Daoy (cell line): ENCODE measurements at places on chromosomes 2 and 18.

GRCh38 chr2:105641389-105641811 lies 103.3 kb upstream of the NCK2 start:
- DNase-seq = no peak

GRCh38 chr18:2707551-2708168 lies 52.1 kb downstream of the SMCHD1 start:
- DNase-seq = no peak

DNA sequence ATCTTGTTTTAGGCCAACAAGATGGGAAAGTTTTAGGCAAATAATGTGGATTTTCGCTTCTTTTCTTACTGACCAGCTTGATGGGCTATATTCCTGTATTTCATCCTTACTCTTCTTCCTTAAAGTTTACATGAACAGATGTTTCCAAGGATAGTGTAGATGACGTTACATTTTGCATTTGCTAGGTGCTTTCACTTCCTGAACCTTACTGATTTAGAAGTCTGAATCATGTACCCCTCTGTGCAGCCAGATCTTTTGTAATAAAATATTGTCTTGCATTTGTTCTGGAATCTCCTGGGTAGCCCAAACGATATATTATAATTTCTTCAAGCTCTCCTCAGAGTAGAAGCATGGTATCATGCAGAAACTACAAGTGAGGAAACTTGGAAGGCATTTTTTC lies 93.4 kb downstream of the CALCRL start:
- no peak for DNase-seq

- no peak for DNase-seq
Observed at GRCh38 chr2:127609818-127610217, 36.1 kb upstream of the GPR17 start.

- peak; percentile 27 for DNase-seq
Observed at GRCh38 chr18:58649966-58650816, 21.1 kb upstream of the MALT1 start.

DNA sequence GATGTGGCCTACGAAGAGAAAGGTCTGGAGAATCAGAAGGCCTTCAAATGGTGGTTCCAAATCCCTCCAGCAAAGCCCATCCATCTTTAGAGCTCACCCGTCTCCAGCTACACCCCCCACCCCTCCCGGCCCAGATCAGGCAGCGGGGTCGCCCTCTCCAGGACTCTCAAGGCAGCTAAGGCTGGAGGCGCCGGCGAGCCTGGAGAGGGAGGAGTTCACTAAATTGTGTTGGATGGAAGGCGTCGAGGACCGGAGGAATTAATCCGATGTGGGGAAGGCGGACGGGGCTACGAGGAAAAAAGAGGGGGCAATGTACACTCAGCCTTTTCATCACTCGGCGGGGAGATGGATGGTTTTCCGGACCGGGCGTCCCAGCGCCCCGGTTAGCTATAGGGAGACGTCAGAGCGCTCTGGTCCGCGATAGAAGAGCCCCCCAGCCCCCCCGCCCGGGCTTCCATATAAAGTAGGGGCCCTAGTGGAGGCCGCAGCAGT lies at the start of gene GRP:
Gene GRP (plus strand): TSS at position 487 of the 492 bp plus-strand sequence. CDS start 108 bp downstream, outside the sequence.
- no peak for DNase-seq

DNA sequence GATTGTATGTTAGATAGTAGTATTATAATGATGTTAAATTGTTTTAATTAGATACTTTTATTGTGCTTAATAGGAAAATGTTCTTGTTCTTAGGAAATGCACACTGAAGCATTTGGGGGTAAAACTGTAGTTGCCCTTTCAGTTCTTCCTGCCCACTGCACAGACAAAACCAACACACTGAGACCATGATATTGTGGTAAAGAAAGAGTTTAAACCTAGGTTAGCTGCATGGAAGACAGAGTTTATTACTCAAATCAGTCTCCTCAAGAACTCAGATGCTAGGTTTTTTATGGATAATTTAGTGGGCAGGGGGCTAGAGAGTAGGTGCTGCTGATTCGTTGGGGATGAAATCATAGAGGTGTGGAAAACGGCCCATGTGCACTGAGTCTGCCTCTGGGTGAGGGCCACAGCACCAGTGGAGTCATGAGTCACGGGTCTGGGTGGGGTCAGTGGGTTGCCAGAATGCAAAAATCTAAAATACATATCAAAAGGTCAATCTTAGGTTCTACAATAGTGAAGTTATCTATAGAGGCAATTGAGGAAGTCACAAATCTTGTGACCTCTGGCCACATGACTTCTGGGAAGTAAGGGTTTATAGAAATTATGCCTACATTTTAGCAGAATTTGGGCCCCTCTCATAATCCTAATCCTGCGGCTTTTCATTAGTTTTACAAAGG lies 283.4 kb upstream of the FBXO11 start:
- DNase-seq = no peak

DNA sequence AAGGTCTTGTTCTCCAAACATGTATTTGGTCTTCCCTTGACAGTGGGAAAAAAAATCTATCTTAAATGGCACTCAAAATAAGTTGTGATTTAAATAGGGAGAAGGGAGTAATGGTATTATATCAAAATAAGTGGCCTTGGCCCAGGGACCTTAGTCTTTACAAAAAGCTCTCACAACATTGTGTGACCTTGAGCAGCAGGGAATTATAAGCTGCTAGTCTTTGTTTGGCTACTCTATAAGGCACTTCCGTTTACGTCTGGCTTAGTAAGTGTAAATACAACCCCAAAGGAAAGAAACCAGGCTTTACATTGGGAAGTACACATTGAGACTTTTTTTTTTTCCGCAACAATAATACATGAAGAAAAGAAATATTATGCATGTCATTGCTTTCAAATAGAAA lies 734.0 kb upstream of the LINC00305 start:
- DNase-seq = no peak

DNA sequence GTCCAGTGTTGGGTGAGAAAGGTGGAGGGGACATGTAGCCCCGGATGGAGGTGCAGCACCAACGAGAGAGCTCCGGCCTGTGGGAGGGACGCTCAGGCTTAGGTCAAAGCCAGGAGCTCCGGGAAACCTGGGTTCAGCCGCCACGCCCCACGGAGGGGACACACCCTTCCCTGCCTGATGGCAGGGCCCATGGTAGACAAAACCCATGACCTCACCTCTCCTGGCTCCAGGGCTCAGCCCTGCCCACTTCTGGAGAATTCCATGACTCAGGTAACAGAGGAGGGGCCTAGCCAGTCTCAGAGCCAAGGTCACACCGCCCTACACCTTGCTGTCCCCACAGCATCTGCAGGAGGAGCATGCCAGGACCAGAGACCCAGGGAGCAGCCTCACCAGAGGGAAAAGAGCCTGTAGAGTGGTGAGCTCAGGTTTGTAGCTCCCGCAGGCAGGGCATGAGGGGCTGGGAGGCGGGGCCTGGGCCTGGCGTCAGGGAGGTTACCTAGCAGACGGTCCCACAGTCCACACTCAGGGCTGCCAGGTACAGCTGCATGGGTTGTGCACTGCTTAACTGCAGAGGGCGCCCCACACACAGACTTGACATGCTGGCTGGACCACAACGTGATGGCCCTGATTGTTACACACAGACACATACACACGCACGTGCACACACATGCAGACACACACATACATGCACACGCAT lies 70.8 kb upstream of the SMAD7 start:
- peak; percentile 63 for DNase-seq

GRCh38 chr2:88856409-88857135 lies 165.1 kb downstream of the RPIA start:
- DNase-seq = no peak

- DNase-seq = peak; percentile 67
Observed at GRCh38 chr2:201697899-201698298, 545 bp downstream of the MPP4 start.

DNA sequence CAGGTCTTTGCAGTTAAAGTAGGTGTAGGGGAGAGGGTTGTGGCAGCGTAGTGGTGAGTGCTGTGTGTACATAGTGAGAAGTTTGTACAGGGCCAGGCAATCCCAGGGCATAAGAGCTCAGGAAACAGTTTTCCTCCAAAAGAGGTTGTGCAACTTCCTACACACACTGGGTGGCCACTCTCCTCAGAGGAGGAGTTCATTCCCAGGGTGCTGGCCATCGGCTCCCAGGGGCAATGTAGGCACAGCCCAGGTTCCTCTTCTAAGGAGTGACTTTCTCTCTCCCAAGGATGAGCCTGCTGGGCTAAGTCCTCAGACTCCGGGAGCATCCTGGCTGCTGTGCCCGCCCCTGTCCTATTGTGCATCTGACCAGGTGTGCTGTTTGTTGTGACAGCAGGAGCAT lies 3.0 kb downstream of the ACOXL start:
- peak; percentile 32 for DNase-seq

GRCh38 chr18:41594582-41594981 lies 360.5 kb upstream of the PIK3C3 start:
- DNase-seq = no peak

GRCh38 chr2:174694196-174694878 lies 69.9 kb downstream of the CHRNA1 start:
- DNase-seq = no peak

DNA sequence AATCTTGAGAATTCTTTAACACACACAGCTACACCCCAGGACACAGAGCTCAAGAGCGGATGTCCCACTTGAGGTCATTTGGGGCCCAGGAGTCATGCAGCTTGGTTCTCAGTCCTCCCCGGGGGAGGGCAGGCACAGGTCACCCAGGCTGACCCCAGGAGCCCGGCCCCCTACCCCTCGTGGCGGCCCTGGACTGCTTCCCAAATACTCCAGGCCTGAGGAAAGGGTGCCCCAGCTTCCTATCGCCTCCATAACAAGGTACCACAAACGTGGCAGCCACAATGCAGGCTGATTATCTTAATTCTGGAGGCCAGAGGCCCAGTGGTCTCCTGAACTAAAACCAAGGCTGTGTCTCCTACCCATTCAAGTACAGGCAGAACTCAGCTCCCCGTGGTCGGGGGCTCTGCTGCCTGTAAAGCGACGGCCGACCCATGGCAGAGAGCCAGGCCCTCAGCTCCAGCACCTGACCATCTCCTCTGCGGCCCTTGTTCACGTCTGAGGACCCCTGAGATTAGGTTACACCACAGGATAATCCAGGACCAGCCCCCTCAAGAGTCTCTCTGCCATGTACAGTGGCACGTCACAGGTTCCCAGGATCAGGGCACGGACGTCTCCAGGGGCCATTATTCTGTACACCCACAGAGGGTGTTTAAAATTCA lies 10.5 kb downstream of the SLC66A2 start:
- DNase-seq = no peak

- no peak for DNase-seq
Observed at GRCh38 chr2:59176737-59177136, 935.6 kb upstream of the FANCL start.
